ENCODE measurements at places on chromosomes 2 and 18.

GRCh38 chr2:3712831-3713503 is 9.6 kb downstream of the DCDC2C start:
- DNase-seq = no peak

GRCh38 chr2:47172156-47172921 is 17.2 kb upstream of the STPG4 start:
- DNase-seq = no peak

DNA sequence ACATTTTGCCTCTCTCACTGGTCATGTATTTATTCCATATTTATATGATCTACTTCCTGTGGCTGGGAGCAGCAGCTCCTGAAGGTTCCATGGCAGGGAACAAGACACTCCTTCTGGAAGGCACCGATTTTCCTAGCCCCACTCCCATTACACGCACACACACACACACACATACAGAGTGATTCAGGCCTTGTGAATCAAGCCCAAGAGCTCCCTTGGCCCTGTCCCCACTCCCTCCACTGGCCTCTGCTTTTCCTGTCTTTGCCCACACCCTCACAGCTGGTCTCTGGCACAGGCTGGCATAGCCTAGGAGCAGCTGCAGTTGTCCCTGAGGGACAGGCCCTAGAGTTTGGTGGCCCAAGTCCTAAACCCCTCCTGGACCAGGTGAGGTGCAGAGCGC is 201.7 kb downstream of the NAPG start:
- no peak for DNase-seq

GRCh38 chr18:74268933-74269620 is 22.7 kb downstream of the CYB5A start:
- DNase-seq = no peak

- DNase-seq = no peak
Measured at GRCh38 chr18:34121200-34121721, 103.5 kb downstream of the NOL4 start.

DNA sequence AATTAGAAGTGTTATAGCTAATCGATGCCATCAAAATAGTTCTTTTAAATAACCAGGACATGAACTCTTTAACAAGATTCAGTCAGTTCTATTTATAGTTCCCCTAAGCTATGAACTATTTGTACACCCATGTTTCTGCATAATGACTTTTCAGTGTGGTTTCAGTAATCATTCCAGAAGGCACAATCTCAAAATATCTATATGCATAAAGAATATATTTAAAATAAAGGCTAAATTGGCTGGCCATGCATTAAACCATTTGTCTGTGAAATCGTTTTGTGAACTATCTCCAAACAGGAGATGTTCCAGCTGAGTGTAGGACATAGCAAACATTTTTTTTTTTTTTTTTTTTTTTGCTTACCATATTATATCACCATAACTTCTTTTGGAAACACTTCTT is 719.3 kb downstream of the PLCL1 start:
- DNase-seq = no peak

DNA sequence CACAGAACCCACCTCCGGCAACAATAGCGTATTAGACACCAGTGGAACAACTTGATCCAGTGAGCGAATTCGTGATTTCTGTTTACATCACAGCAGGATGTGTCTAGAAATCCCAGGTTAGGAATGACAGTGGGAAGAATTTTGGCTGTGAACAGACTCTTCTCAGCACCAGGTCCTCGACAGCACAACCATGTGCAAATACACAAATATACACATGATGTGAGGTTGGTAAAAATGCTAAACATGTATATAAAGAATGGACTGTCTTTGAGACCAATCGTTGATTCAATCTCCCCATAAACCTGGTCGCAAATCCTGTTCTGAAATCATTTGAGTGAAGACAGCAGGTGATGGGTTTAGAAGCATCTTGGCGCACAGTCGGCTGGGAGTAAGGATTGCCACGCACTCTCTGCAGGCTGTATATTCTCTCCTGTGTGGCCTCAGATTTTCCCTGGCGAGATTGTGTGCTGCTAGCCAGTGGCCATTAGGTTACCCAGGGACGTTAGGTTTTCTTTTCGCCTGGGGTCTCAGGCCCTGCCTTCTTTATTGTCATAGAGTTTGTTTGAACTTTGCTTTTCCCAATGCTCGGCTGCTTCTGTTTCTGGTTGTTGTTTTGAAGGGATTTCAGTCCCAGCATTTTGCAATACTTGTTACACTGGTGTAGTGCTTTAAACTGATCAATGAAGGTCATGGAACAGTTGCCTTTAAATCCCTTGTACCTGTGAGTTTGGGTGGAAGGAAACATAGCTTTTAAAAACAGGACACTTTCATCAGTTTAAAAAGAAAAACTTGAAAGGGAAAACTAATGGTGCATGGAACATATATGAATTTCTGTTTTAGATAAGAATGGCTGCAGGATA is 147.3 kb downstream of the ALPK2 start:
- DNase-seq = no peak

DNA sequence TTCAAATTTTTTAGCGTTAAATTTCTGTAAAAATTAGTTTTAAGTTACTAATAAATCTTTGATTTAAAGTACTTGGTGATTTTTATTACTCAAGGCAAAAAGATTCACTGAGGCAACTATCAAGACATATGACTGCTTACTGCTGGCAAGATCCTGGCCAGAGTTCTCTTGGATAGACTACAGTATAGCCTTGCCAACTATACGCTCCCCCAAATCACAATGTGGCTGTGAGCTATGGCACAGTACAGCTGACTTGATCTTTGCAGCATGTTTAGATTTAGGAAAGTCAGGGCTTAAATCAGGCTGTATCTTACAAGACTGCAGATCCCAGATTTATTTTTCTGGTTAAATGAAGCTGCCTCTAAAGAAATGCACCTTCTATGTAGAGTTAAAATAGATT is 26.5 kb downstream of the MSTN start:
- no peak for DNase-seq

DNA sequence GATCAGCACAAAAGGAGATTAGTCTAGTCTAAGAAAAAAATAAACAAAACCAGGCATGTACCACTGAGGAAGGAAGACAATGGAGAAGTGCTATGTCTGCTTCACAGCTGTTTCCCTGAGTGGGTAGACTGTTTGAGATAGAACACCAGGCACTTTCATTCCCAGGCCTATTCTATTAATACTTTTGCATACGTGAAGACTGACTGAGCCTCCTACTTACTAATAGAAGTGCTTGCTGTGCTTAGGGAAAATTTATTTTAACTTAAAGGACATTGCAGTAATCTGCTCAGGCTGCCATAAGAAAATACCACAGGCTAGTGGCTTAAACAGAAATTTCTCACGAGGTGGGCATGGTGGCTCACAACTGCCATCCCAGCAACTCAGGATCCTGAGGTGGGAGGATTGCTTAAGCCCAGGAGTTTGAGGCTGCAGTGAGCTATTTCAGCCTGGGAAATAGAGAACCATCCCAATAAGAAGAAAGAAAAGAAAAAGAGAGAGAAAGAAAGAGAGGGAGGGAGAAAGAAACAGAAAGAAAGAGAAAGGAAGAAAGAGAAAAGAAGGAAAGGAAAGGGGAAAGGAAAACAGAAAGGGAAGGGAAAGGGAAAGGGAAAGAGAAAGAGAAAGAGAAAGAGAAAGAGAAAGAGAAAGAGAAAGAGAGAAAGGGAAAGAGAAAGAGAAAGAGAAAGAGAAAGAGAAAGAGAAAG is 33.0 kb downstream of the CMPK2 start:
- no peak for DNase-seq

DNA sequence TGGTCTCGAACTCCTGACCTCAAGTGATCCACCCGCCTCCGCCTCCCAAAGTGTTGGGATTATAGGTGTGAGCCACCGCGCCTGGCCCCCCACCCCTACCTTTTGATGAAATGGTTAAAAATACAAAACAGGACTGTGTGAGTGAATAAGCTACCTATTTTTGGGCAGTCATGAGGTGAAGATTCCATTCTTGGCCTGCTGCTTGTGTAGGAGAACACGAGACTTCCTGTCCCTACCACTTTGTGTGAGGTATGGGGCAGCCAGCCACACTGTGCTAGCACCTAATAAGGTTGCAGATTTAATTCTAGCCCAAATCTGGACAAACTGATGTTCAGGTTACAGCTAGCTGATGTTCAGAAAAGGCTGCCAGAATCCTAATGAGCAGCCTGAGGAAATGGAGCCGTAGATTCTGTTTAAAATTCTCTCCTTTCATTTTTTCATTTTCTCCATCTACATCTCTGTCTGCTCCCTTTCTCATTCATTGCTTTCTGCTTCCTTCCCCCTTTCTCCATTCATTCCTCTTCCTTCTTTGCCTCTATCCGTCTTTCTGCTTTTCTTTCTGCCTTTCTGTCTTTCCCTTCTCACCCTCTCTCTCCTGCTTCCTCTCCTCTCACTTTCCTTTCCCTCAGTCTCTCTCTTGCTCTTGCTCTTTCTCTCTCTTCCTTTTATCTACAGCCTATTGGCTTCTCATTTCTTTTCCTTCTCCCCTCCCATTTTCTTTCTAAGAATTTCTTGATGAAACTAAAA is 4.6 kb upstream of the LTBP1 start:
- DNase-seq = no peak

DNA sequence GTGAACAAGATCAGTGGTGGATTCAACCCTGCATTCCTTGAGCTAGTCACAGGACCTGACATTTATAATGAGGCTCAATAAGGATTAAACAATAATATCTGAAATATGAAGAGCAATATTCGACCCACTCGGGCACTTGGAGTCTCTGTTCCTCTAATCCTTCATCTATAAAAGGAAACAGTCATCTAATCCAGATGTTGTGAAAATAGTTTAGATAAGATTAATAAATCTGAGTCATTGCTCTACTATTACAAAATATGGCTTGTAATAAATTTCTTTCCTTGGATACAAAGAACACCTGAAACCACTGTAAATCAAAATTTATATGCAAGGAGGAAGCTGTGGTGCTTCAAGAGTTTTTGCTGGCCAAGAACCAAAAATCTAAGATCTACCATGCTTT is 846.9 kb upstream of the ACVR2A start:
- no peak for DNase-seq

GRCh38 chr2:161307676-161308075 is 549 bp upstream of the PSMD14 start:
- no peak for DNase-seq

- DNase-seq = no peak
Measured at GRCh38 chr18:48358868-48359267, 50.3 kb downstream of the ZBTB7C start.

DNA sequence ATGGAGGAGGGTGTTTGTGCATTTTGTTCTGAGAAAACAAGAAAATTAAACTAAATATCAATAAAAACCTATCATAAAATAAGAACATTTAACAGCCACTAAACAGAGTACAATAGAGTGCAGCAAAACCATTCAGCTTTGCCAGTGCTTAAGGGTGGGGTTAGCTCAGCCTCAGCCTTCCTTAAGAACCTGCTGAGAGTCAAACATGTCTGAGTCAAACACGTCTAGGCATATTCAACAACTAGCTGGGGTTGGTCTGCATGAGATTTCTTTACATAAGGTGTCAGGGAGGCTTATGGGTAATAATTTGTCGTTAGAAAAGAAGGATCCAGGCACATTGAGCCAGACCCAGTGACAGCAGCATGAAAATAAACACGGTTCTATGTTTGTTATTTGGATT is 298.2 kb downstream of the SP3 start:
- no peak for DNase-seq

GRCh38 chr2:163200741-163201140 is 362.2 kb upstream of the KCNH7 start:
- no peak for DNase-seq

DNA sequence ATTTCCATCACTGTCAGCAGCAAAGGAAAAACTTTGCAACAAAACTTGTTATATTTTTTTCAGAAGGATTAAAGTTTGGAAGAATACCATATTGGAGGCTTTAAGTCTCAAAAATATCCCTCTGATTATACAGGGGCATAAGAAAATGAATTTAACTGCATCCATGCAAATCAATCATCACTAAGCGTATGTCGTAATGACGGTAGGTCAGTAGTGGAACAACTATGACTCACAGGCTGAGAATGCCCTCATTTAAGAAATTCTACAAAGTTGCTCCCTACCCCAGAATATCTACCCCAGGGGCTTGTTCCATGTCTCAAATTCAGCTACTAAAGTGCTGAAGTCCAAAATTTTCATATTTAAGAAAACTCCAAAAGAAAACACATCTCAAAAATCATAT is 12.5 kb upstream of the NAB1 start:
- DNase-seq = no peak

DNA sequence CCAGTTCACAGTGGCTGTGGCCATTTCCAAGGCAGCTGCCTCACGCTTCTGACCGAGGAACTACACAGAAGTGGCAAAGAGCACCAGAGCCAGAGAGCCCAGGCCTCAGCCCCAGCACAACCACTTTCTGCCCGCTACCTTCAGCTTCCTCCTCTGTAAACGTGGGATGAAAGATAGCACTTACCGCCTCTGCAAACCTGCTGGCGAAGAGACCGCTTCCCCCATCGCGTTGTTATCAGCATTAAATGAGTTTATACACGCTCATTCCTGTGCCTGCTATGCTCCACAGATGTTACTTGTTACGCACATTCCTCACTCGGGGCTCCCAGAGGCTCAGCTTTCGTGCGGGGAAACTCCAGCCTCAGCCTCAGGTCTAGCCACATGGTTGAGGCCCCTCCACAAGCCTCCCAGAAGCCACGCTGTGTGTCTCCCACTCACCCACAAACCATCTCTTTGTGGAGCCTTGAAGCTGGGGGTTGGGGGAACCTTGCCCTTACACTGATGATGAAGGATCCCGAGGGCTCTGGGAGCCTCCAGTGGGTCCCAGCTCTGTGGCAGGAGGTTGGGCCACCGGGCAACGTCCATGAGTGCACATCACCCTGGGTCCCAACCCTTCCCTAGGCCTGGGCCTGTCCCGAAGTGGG is 63.3 kb upstream of the SMAD7 start:
- DNase-seq = no peak

- DNase-seq = no peak
Measured at GRCh38 chr18:59792353-59792752, 95.1 kb upstream of the CCBE1 start.

DNA sequence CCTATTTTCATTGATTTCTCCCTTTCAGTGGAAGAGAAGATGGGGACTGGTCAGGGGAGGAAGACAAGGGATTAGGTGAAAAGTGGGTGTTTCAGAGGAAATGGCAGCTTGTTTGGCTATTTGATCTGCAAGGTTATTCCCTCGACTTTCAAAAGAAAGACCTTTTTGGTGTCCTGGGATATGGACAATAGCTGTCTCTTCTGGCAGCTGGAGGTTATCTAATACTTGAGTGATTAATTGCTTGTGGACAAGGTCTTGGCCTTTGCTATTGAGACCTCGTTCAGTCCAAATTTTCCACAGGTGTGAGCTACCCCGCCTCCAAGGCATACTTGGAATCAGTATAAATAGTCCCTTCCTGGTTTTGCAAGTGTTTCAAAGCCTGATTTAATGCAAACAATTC is 33.3 kb upstream of the TRAPPC8 start:
- no peak for DNase-seq

DNA sequence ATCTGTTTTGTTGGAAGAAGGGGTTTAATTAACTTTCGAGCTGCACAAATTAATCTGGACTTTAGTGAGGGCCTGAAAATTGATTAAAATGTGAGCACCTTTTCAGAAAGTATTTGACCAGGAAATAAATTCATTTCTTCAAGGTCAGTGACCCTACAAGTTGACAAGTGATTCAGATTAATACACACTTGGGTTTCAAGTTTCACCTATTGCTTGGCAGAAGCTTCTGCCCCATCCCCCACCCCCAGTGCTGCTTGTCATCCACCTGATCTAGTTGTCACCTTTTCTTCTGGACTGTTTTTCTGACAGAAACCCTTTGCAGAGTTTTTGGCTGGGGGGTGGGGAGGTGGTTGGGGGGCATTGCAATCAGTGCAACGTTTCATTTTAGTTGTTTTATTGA is 46.2 kb downstream of the RPRM start:
- no peak for DNase-seq

Measured in hypothalamus (tissue), 51 donors.